ENCODE measurements at places on chromosomes 1 and 21.

GRCh38 chr21:29245104-29245643 lies 53.5 kb upstream of the BACH1 start:
- peak; percentile 60 for DNase-seq

- DNase-seq, result no peak
Observed at GRCh38 chr21:41168391-41169257, 664 bp downstream of the BACE2 start.

DNA sequence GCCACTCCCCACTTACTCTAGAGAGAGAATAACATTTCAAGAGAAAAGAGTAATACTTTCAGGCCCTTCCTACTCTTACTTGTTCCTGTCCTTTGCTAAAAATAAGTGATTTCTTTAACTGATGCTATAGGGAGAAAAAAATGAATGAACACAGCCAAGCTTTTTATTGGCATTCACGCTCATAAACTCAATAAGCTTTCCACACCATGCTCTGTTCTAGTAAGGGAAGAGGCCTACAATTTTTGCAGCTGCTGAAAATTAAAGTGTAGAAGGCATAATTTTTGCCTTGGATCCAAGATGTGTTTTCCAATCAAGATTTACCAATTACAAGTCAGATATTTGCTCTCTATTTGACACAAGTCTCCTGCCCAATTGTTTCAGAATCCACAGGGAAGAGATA lies 188.1 kb upstream of the RGS18 start:
- no peak for DNase-seq

- DNase-seq, result no peak
Observed at GRCh38 chr1:55069280-55069679, 29.9 kb downstream of the PCSK9 start.

- no peak for DNase-seq
Observed at GRCh38 chr1:218312509-218312908, 27.4 kb downstream of the RRP15 start.

GRCh38 chr1:55893155-55893554 lies 678.0 kb upstream of the USP24 start:
- DNase-seq, result peak; percentile 12
